ENCODE measurements at places on chromosomes 5 and 9.

GRCh38 chr5:87266914-87267573 lies 639 bp upstream of the RASA1 start:
- DNase-seq: no peak

DNA sequence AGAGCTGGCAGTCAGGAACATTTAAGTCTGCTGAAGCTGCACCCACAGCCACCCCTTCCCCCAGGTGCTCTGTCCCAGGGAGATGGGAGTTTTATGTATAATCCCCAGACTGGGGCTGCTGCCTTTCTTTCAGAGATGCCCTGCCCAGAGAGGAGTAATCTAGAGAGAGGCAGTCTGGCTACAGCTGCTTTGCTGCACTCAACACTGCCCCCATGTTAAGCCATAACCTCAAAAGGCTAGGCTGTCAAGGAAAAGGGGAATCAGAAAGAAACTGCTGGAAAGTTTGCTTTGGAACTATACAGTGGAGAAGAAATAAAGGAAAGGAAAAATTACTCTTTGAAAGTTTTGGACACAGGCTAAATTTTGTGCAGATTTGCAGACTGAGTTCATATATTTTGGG lies 127.2 kb downstream of the MACIR start:
- no peak for DNase-seq

GRCh38 chr9:17719053-17719452 lies 140.2 kb downstream of the SH3GL2 start:
- no peak for DNase-seq

GRCh38 chr5:32642276-32643002 lies 57.1 kb downstream of the SUB1 start:
- DNase-seq: no peak

DNA sequence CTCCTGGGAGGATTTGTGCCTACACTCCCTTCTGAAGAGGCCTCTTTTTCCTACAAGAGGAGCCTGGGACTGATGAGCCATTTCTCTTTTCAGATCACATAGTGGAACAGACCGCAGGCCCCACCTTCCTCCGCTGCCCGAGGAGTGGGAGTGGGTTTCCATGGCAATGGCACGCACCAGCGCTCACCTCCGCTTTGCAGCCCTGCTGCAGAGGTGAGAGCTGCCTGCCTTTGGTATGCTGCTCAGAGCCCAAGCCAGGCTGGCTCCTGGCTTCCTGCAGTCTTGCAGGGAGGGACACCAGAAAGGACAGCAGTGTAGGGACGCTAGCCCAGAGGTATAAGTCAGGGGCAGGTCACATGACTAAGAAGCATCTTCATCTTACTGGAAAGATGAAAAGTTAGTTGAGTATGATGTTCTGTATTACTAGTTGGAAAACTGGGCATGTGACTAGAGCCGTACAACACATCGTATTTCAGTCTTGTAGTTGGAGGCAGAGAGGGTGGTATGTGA lies 12.4 kb downstream of the PTTG1 start:
- no peak for DNase-seq

GRCh38 chr9:20043035-20043434 lies 254.2 kb upstream of the SLC24A2 start:
- no peak for DNase-seq

- DNase-seq: no peak
These were observed 60.3 kb downstream of the UBAP2 start for GRCh38 chr9:33988219-33988890.

GRCh38 chr9:81266086-81266485 lies 423.3 kb downstream of the TLE1 start:
- DNase-seq: no peak

DNA sequence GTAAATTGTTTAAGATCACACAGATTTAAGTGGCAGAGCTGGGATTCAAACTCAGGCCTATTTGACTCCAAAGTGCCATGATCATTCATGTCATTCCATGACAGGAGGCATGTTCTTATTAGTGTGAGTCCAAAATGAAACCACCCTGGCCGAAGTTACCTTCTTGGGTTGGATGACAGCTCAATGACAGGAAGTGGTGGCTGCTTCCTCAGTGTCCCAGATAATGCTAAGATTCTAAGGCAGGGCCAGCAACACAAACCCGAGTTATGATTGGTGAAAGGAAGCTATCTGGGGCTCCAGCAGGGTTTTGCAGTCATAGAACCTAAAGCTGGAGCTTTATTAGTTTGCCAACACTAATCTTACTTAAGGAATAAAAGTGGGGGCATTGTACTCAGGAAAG lies 340.4 kb downstream of the SLIT3 start:
- DNase-seq: no peak

GRCh38 chr5:142281966-142282365 lies 42.9 kb downstream of the SPRY4 start:
- no peak for DNase-seq

- DNase-seq: no peak
These were observed 9.4 kb downstream of the CCDC180 start for GRCh38 chr9:97316904-97317303.

- no peak for DNase-seq
These were observed 435.7 kb downstream of the DMAC1 start for GRCh38 chr9:7363777-7364477.

GRCh38 chr5:1516615-1517601 lies 6.9 kb downstream of the LPCAT1 start:
- no peak for DNase-seq

GRCh38 chr5:136781464-136781863 lies 416.1 kb upstream of the TRPC7 start:
- no peak for DNase-seq

DNA sequence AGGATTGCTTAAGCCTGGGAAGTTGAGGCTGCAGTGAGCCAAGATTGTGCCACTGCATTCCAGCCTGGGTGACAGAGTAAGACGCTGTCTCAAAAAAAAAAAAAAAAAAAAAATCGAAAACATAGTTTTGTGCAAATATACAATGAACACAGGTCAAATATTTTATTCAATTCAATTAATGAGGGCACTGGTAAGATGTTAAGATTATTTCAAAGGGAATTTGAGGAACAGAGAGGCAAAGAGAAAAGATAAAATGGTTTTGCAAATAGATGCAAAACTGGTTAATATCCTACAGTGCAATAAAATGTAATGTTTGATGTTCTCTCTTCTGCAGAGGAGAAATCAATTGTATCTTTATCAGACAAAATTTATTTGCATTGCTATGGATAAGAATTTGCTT lies 39.5 kb upstream of the GNE start:
- no peak for DNase-seq

GRCh38 chr9:134619983-134620661 lies 21.5 kb upstream of the COL5A1 start:
- no peak for DNase-seq

GRCh38 chr5:57442080-57442839 lies 40.4 kb downstream of the ACTBL2 start:
- peak; percentile 76 for DNase-seq

GRCh38 chr9:131835151-131835910 lies 95.5 kb upstream of the RAPGEF1 start:
- no peak for DNase-seq

DNA sequence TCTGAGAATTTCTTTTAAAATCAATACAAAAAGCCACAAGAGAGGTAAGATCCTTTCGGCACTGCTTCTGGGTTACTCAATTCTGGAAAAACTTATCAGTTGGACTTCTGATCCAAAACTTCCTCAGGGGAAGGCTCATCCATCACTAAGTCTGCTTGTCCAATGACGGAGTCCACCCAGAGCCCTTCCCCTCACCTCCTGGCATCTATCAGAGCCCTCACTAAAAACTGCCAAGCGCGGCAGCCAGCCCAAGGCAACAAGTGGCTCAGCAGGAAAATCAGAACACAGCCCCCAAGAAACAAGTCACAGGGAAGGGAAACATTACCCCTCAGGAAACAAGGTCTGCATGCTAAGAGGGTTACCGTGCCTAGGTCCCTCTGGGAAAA lies 869 bp upstream of the ESM1 start:
- DNase-seq: no peak

GRCh38 chr9:69319324-69320025 lies 5.5 kb upstream of the ENTREP1 start:
- no peak for DNase-seq

DNA sequence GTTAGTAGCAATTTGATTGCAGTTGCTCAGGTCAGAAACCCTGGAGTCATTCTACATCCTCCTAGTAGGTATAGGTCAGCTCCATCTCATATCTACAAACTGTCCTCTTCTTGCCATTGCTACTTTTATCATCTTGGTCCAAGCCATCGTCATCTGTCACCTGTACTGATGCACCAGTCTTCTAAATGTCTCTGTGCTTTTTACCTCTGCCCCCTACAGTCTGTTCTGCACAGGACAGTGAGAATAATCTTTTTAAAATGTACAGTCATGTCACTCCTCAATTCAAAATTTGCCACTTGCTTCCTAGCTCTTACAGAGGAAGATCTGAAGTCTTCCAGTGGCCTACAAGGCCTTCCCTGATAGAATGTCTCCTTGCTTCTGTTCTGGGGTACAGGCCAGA lies 6.8 kb downstream of the NNT start:
- DNase-seq: no peak

GRCh38 chr9:26949637-26950069 lies 2.6 kb upstream of the PLAA start:
- no peak for DNase-seq

DNA sequence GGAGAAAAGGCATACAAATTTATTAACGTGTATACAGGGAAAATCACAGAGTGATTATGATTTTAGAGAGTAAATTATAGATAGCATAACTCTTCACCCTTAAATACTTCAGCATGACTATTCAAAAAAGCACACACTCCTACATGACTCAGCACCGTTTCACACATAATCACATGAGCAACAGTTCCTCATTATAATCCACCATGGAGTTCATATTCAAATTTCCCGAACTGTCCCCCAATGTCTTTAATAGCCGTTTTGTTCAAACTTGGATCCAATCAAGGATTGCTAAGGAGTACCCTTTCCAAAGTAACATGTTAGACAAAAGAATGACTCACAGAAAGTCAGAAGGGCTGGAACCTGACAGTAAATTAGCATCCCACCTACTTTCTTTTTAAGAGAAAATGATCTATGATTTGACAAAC lies 32.1 kb downstream of the RAPGEF1 start:
- DNase-seq: no peak

DNA sequence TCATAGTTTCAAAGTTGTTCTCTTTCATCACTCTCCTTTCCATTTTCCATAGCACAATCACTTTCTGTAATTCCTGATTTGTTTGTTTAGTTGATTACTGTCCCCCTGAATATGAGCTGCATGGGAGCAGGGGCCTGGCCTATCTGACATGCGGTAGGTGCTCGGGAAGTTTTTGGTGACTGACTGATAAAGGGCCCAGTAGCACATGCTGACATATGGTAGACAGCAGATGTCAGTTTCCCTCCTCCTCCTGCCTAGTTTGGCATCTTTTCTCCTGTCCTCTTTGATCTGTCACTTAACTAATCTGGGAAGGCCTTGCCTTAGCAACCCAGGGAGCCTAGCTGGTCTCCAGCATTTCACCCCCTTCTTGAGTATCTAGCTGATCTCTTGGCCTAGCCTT lies 14.4 kb downstream of the GALNT12 start:
- DNase-seq: no peak

- DNase-seq: no peak
These were observed 393.3 kb downstream of the KIF4B start for GRCh38 chr5:155406815-155407214.

GRCh38 chr5:128528637-128529255 lies 9.3 kb downstream of the FBN2 start:
- no peak for DNase-seq

DNA sequence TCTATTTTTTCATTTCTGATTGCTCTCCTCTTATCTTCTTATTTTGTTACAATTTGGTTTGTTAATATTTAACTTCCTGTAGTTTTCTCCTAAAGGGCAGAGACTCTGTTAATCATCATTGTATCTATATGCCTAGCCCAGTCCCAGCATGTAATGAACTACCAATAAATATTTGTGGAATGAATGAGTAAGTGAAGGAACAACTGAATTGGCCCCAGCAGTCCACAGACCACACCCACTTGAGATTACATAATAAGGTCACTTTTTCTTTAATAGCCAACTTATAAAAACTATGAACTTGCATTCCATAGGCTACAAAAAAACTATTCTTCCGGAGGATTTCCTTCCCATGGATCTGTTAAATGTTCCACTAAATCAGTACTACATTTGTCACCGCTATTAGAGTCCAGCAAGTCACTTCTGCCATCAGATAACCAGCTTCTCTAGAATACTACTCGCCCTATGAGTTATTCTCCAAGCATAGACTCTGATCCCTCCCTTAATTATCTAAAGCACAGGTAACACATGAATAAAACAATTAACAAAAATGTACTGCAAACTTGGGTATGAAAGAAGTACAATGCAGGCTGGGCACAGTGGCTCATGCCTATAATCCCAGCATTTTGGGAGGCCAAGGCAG lies 27.5 kb upstream of the TNPO1 start:
- DNase-seq: no peak

- DNase-seq: no peak
These were observed 29.7 kb upstream of the BASP1 start for GRCh38 chr5:17187786-17188170.

DNA sequence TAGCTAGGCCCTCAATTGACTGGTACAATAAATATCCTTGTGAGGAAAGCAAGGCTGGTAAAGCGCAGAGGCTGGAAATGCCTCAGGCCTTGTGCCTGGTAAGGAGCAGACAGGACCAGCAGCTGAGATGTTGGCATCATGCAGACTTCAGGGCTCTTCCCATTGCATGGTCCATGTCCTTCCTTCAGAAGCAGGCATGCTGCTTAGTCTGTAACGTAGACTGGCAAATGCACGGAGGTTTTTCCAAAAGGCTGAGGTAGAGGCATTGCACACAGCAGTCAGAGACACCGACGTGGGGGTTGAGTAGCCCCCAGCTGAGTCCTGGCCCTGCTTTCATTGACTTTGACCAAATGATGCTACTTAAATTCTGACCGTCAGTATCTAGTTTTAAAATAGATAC lies 87.1 kb downstream of the ADRB2 start:
- DNase-seq: no peak

DNA sequence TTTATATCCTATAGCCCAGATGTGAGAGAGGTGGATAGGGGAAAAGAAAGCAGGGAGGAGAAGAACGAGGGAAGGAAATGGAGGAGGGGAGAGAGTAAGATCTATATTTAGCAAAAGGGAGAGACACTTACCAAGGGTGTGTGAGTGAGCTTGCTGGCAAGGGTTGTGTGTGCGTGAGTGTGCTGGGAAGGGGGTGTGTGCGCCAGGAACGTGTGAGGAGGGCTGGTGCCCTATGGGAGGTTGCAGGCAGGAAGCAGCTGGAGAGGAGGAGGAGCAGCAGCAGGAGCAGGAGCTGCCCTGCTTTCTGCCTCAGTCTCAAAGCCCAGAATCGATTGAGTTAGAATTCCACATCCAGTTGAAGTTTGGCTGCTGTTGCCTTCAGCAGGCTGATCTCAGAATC lies 148.3 kb upstream of the RUSC2 start:
- no peak for DNase-seq

GRCh38 chr5:153014194-153014593 lies 476.3 kb upstream of the GRIA1 start:
- DNase-seq: no peak
